ENCODE measurements at places on chromosomes 3 and 15. TPM values are rescaled to one million over a fixed set of nuclear protein-coding genes. Genes with fewer than 3 reads are reported as not detected.

ANKRD34C gene
- under 0.01 TPM for total RNA-seq

DNA sequence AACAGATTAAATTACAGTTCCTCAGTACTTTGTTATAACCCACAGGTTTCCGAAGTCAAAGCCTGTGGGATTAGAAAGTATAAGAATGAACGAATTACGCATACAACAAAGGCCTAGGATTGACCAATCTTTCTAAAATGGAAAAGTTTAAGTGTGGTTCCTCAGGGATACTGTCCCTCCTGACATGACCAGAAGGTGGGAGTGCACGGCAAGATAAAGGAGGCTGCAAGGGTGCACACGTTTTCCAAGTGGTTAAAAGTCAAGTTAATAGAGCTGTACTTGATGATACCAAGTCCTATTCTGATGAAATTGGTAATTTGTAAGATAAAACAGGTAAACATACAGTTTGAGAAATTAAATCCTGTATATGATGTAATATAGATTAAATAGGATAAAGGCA, 96.2 kb downstream of the ALDH1A2 start:
- no peak for DNase-seq

DNA sequence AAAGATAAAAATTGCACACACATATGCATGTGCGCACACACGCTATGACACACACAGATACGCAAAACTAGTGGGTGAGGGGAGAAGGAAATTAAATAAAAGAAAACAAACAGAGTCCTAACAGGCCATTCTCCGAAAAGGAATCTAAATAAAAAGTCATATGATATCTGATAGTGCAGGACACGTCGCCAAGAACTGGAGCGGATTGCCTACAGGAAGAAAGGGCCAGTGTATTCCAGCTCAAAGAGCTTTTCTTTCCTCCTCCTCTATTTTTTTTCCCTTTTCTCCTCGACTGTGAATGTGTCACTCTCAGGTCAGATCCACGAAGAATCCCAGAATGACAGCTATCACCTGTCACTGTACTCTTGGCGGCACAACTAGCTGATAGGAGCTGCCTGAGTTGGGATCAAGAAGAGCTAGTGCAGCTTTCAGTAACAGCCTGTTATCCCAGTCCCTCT, 157.8 kb downstream of the TIGIT start:
- no peak for DNase-seq

CHRNA7 gene
- total RNA-seq: 0.61 TPM

DNA sequence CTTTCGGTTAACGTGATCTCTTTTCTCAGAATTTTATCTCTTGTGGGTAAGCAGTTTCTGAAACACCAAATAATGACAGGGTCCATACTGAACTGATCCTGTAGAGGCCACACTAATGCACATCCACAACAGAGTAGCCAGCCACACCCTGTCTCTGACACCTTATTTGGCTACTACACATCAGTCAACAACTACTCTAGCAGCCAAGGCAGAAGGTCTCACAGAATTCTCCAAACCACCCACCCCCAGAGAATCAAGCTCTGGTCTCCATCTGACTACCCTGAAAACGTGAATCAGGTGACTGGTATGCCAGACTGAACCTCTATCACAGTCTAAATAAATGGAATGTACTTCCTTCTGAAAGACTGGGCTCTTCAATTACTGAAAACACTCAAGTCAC, 38.0 kb downstream of the EDC3 start:
- no peak for DNase-seq

DNA sequence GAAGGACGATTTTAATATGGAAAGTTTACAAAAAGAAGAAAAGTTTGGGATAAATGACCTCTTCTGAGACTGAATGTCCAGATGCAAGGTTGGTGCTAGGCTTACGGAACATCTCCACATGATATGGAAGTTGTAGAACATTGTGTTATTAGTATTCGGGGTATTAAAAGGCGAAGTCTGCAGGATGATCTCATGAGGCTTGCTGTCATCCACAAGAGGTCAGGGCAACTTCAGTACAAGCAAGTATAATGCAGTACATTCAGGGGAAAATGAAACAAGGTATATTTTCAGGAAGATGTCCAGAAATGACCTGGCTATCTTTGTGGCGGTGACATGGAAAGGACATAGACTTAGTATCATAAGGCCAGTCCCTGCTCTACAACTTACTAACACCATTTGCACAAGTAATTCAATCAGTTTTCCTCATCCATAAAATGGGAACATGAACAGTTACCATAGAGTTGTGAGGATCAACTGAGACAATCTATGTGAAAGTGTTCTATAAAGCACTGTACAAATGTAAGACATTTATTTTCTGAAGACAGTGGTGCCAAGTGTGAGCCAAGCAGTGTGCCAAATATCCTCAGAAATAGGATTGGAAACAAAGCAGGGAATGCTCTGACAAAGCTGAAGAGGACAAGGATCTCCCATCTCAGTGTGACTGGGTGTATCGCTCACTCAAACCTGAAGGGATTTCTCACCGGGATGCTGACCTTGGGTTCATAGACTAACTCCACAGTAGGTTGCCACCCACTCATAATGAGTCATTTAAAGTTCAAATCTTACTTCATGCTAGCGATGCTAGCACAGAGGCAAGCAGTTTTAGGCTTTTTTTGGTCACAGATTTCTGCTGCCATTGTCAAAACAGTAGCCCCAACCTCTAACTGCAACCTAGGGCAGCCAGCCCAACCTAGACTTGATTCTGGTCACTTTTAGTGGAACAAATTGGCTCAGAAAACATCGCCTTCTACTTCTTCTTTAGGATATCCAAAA, 118.3 kb downstream of the TIGIT start:
- no peak for DNase-seq

FBLN2 gene
- 15.3 TPM for total RNA-seq

DNA sequence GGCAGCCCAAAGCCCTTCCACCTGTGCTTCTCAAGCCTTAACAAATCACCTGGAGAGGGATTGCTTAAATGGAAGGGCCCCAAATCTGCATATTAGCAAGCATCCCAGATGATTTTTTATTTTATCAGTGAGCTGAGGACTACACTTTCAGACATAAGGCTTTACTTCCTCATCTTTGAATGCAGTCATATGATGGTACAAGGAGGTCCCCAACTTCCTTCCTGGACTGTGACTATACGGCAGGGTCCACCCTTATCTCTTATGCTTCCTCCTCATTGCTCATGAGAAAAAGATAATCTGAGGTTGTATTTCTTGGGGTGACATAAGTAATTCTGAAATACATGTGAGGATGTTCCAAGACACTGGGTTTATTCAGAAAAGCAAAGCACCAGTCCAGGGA, 13.7 kb upstream of the HEG1 start:
- DNase-seq: no peak
